ENCODE measurements at places on chromosomes 7 and 10.

DNA sequence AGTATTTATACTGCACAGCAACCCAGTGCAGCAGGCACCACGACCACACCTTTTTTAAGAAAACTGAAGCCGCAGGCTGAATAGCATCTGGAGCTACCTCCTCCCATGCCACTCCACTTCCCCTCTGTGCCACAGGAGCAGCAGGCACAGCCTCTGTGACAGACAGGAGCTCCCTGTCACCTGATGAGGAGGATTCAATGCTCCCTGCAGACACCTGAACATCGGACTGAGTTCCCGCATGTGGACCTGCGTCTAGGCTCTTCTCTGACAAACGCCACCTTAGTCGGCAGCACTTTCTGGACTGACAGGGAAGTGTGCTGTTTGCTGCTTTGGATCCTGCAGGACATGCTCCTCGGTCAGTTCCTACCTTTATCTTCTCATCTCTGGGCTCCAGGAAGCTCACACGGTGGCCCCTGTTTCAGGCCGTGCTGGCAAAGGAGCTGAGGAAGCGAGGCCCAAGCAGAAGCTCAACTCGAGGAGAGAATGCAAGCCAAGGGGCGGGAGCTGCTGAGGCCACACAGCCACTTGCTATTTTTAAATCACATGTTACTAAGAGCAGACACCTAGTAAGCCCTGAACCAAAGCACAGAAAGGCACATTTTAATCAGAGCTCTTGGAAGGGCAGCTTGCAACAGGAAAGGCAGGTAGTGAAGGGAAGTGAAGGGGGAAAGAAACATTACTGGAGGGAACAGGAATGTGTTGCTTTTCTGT lies 56.6 kb downstream of the VOPP1 start:
- H3K27ac ChIP-seq = no peak overlapping the region
- H3K4me1 ChIP-seq = peaks cover 63% of the 10 kb centered on the region
- peaks cover 37% of the 10 kb centered on the region for H3K36me3 ChIP-seq
- H3K4me3 ChIP-seq = no peak overlapping the region
- DNase-seq = no peak

GRCh38 chr7:7868572-7868899 lies 100.1 kb upstream of the GLCCI1 start:
- H3K27ac ChIP-seq = no peak overlapping the region
- no peak for DNase-seq
- no peaks in the 10 kb centered on the region for H3K36me3 ChIP-seq
- no peak overlapping the region for H3K4me3 ChIP-seq
- H3K27me3 ChIP-seq = no peaks in the 10 kb centered on the region
- no peaks in the 10 kb centered on the region for H3K4me1 ChIP-seq

DNA sequence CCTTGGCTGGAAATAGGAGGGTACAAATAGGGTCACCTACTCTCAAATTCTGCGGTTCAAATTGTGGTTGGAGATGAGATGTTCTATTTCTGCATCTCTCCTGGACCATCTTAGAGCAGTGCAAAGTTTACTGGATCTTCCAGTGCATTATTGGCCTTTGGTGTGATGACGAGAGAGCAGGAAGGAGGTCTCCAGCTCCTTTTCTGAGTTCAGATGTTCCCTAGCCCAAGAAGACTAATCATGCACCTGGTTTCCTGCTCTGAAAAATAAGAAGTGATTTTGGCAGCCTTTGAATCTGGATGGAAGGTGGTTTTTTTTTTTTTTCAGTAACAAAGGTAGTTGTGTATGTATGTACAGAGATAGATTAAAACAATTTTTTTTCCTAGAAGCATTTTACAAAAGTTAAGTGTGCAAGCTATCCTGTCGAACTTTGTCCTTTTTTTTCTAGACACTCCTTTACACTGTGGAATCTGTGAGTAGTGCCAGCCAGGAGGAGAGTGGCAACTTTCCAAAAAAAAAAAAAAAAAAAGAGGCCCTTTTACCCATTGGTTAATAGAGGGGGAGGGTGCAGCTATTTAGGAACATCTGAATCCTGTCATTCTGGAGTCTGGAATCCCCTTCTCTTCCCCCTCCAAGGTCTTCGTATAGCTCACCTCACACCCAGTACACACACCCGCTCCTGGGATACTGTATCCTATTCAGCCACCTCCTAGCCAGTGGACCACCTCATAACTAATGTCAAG lies 26.3 kb downstream of the PAPSS2 start:
- no peak overlapping the region for H3K27ac ChIP-seq
- H3K4me3 ChIP-seq = no peak overlapping the region
- H3K4me1 ChIP-seq = no peaks in the 10 kb centered on the region
- H3K36me3 ChIP-seq = no peaks in the 10 kb centered on the region
- no peaks in the 10 kb centered on the region for H3K27me3 ChIP-seq
- no peak for DNase-seq

- H3K4me3 ChIP-seq = no peak overlapping the region
- no peaks in the 10 kb centered on the region for H3K27me3 ChIP-seq
- peaks cover 20% of the 10 kb centered on the region for H3K4me1 ChIP-seq
- DNase-seq = peak; percentile 65
Observed at GRCh38 chr7:157299613-157300368, 37.0 kb upstream of the DNAJB6 start.
